Activated naive CD4-positive, alpha-beta T cell treated with anti-CD3 and anti-CD28 coated beads, Interleukin-2, amount 50 U/mL, for 72 hours (primary cell): ENCODE measurements at places on chromosomes 7 and 10.

GRCh38 chr7:73799282-73800141 lies 29.4 kb upstream of the CLDN3 start:
- no peak for DNase-seq

GRCh38 chr7:2621061-2621828 lies 10.5 kb upstream of the TTYH3 start:
- no peak for DNase-seq

DNA sequence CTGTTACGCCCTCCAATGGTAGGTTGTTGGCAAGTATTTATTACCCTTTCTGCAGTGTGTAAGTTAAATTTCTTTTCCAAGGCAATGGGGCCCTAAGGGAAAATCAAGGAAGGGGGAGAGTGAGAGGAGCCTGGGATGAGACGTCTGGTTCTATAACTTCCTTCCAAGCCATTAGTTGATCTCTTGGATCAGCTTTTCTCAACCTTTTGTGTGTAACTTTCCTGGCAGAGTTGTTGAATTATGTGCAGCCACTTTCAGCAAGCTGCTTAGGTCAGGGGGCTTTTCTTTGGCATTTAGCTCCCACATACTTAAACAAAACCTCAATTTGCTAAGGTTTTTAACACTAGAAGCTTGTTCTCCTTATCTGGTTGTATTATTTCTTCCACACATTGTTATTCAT lies 127.1 kb downstream of the NXPH1 start:
- DNase-seq: no peak

- no peak for DNase-seq
Measured at GRCh38 chr7:111439977-111440376, 122.3 kb downstream of the IMMP2L start.

DNA sequence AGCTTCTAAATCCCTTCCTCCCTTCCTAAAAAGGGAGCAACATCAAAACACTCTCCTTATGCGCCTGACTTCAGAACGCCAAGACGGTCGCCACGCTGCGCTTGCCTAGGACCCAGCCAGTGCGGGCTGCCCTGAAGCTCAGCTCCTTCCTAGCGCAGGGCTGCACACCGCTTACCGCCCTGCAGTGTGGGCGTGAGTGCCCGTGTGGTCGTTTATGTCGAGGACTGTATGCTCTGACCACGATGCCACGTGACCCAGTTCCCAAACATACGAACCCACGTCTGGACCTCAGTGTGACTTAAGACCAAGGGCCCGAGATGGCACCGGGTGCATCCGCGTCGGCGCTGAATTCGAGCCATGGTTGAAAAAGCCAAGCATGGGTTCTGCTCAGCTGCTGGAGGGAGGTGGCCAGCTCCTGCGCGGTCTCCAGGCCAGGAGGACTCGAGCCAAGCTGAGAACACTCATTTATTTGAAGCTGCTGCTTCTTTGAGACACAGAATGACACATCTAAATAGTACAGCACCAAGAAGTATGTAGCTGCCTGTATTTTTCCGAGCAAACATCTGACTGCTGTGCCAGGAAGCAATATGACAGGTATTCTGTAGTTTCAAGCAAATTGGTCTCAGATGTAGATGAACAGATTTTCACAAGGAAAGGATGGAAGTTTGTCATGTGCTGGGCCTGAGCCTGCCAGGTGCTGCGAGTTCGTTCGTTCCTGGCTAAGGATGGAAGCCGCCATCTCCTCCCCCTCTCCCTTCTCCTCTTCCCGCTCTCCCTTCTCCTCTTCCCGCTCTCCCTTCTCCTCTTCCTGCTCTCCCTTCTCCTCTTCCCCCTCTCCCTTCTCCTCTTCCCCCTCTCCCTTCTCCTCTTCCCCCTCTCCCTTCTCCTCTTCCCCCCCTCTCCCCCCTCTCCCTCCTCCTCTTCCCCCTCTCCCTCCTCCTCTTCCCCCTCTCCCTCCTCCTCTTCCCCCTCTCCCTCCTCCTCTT lies 184.7 kb downstream of the EBF3 start:
- no peak for DNase-seq

- DNase-seq: no peak
Measured at GRCh38 chr7:77388055-77388641, 28.0 kb downstream of the GSAP start.

GRCh38 chr7:57328963-57329362 lies 121.0 kb upstream of the ZNF716 start:
- DNase-seq: no peak

DNA sequence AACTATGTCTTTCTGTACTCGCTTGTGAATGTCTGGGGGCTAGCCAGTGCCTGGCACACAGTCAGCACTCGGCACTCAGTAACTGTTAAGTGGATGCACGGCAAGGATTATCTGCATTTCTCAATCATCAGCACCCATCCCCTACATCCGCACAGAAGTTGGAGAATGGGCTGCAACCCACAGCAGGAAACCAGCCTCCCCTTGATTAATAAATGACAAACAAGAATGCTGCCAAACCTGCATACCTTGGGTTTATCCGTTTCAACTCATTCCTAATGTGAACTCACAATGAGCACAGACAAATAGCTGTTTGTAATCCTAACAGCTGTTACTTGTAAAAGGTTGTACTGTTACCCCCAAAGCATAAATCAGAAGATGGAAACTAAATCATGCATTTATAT lies 28.9 kb downstream of the PPP1R3C start:
- no peak for DNase-seq

DNA sequence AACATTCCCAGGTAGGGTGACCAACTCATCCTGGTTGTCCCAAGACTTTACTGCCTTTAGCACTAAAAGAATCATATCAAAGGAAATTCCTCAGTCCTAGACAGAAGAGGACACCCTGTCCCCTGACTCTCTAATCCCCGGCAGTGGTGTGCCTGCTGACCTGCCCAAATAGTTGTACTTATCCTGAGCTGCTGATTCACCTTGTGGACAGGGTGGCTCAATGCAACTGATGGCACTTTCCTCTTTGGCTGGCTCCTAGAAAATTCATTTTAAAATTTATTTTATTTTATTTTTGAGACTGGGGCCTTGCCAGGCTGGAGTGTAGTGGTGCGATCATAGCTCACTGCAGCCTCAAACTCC lies 111.7 kb downstream of the JCAD start:
- no peak for DNase-seq

DNA sequence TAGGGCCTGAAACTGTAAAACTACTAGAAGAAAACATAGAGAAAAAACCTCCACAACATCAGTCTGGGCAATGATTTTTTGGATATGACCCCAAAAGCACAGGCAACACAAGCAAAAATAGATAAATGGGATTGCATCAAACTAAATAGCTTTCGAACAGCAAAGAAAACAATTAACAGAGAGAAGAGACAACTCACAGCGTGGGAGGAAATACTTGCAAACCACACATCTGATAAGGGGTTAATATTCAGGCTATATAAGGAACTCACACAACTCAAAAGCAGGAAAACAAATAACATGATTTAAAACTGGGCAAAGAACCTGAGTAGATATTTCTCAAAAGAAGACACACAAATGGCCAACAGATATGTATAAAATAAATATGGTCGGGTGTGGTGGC lies 7.7 kb upstream of the GSTK1 start:
- no peak for DNase-seq

GRCh38 chr10:129892548-129893052 lies 71.5 kb downstream of the EBF3 start:
- no peak for DNase-seq

DNA sequence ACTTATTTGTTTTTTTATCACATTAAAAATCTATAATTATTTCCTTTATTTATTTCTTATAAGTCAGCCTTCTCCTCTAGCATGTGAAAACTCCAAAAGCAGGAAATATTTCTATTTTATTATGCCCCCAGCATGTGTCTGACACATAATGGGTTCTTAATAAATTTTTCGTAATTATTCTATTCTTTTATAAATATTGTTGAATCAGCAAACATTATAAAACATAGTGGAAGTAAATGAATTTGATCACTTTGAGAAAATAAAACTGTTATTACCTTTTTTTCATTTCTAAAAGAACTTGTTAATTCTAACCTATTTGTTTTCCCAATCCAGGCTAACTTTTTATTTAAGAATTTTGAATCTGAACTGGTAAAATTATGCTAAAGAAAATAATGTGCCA lies 509.1 kb upstream of the PCDH15 start:
- DNase-seq: no peak

DNA sequence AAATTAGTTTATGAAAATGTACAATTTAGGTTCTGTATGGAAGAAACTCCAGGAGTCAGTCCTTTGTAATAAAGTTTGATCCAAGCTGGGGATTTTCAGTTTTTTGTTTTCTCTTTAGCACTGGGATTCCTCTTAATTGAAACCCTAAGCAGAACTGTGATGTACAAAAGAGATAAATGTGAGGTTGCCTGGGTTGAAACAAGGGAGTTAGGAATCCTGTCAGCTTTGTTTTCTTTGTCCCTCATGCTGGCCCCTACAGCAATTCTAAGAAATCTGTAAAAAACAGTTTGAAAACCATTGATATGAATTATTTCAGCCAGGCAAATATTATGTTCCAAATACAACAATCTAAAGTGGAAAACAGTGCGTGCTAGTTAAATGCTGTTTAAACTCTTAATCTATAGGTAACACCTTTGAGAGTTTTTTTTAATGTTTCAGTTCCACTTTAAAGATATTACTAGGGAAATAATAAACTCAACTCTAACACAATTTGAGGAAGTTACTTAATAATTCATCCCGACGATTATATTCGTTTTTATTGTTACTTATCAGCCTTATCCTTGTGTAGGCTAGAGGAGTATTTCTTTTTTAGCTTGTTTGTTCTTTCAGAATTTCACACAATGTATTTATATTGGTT lies 65.3 kb downstream of the SGCE start:
- DNase-seq: no peak

- no peak for DNase-seq
Measured at GRCh38 chr7:33072471-33072870, 9.9 kb upstream of the NT5C3A start.

GRCh38 chr10:5599613-5600520 lies 66.5 kb downstream of the ASB13 start:
- DNase-seq: no peak

DNA sequence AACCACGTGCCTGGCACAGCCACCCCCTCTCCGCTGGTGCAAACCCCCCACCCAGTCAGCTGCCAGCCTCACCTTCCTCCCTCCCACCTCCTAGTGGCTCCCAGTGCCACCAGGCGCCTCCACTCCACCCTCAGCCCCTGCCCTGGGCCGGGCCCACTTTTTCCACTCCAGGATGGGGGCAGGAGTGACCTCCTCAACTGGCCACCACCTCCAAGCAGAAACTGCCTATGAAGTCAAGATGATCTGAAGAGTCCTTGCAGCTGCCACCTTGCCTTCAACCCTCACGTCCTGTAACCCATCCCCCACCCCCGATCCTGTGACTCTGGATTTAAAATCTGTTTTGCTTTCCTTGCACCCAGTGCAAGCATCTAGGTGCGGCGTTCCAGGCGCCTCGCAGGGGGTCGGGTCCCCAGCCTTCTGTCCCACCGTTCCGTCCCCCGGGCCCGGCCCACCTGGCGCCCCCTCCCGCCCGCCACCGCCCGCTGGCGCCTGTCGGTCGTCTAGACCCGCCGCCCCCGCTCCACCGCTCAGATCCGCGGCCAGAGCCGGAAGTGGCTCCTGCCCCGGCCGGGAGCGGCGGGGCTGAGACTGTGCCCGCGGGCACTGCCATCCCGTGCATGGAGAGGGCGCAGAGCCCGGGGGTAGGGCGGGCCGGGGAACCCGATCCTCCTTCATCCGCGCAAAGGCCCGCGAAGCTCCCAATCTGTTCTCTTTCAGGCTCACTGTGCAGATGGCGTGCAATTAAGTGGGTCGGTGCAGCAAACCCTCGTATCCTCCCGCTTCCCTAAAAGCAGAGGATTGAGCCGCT lies 51.2 kb upstream of the GTF2I start:
- peak; percentile 62 for DNase-seq

DNA sequence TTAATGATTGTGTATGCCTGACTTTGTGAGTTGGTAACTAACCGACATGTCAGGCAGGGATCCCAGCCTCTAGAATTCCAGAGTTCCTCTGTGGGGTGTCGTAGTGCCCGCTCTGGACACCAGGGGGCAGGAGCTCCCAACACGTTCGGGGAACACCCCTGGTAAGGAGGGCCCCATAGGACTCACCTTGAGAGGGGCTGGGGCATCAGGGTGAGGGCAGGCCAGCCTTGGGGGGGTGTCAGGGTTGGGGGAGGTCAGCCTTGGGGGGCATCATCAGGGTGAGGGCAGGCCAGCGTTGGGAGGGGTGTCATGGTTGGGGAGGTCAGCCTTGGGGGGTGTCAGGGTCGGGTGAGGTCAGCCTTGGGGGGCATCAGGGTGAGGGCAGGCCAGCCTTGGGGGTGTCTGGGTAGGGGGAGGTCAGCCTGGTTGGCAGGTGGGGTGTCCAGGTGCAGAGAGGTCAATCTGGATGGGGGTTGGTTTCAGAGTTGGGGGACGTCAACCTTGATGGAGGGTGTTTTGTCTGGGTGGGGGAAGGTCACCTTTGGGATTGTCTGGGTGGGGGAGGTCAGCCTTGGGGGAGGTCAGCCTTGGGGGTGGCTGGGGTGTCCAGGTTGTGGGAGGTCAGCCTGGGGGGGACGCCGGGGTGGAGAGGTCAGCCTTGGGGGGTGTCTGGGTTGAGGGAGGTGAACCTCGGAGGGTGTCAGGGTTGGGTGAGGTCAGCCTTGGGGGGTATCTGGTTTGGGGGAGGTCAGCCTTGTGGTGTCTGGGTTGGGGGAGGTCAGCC lies 45.6 kb upstream of the SUN1 start:
- DNase-seq: peak; percentile 82

DNA sequence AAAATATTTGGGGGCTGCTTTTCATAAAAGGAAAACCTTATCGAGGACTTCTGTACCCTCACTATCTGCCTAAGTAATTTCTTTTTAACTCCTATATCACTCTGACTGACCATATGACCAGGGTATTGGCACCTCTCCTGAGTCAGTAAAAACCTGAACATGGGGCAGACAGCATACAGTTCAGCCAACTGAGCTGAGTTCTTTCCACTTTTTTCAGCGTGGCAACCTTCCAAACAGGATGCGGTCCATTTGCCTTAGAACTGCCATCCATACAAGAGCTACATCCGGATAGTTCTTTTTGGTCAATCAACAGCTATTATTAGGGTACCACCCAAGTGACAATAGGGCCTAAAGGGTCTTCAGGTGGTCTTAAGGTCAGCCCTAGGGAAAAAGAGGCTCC lies 122.6 kb downstream of the MARCHF5 start:
- DNase-seq: no peak

GRCh38 chr10:99123851-99124250 lies 111.8 kb downstream of the HPSE2 start:
- no peak for DNase-seq

DNA sequence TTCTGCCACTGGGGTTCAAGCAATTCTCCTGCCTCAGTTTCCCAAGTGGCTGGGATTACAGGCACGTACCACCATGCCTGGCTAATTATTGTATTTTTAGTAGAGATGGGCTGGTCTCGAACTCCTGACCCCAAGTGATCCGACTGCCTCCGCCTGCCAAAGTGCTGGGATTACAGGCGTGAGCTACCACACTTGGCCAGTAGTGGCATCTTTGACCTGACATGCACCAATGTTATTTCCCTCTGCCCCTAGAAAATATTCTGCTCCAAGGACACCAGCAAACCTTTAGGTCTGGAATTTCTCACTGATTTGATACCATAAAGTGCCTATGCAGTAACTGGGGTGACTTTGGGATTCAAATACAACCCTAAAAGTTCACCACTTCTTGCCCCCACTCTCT lies 179.4 kb downstream of the ARID5B start:
- no peak for DNase-seq
